ENCODE measurements at places on chromosomes 3 and 15. TPM values are rescaled to one million over a fixed set of nuclear protein-coding genes. Genes with fewer than 3 reads are reported as not detected.

GRCh38 chr3:139710212-139710611 lies 32.4 kb upstream of the NMNAT3 start:
- no peak for DNase-seq

DNA sequence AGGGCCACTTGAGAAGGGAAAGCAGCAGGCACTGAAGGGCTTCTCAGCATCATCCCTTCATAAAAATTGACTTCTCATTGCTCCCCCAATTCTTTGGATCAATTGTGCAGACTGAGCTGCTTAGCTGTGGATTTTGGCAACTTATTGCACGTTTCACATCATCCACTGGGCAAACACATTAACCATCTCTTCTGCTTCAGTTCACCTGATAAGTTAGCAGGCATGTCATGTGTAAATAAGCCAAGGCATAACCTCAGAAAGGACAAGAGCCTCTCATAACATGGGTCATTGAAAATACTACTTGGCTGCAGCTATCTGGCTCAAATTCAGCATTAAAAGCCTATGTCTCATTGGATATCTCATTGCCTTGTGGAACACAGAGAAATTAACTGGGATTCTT lies 366.5 kb downstream of the LRRC3B start:
- no peak for DNase-seq

- no peak for DNase-seq
Measured at GRCh38 chr3:195591220-195591619, 7.5 kb upstream of the APOD start.

DNA sequence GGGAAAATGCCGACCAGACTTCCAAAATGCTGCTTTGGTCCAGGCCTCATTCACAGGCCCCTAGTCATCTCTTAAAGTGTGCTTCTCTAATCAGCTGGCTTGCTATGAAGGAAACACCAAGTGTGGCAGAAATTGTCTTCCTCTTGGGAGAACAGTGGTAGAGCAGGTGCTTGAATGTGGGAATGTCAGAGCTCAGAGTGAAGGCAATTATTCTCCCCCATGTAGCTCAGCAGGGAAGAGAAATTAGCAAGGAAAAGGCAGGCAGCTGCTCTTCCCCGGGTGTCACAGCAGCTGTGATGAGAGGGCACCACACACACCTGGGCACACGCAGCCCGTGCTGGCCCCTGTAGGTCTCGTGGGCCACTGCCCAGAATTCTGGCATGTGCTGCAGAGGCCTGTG lies 358.5 kb downstream of the WDR72 start:
- DNase-seq, result no peak

DNA sequence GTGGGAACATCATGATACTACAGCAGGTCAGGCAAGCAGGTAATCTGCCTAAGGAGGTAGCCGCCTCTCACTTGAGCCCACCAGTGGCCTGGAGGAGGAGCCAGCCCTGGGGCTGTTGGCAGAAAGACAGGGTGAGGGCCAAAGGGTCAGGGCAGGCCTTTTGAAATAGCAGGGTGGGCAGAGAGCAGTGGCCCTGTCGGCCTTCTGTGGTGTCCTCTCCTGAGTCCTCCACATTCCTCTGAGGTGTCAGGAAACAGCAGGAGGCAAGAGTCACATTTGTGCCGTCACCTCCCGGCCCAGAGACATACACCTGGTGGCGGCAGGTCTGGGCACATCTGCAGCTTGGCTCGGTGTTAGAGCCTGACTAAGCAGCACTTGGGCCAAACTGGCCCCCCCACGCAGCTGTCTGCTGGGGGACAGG lies 3.9 kb upstream of the BNC1 start:
- DNase-seq, result no peak

DNA sequence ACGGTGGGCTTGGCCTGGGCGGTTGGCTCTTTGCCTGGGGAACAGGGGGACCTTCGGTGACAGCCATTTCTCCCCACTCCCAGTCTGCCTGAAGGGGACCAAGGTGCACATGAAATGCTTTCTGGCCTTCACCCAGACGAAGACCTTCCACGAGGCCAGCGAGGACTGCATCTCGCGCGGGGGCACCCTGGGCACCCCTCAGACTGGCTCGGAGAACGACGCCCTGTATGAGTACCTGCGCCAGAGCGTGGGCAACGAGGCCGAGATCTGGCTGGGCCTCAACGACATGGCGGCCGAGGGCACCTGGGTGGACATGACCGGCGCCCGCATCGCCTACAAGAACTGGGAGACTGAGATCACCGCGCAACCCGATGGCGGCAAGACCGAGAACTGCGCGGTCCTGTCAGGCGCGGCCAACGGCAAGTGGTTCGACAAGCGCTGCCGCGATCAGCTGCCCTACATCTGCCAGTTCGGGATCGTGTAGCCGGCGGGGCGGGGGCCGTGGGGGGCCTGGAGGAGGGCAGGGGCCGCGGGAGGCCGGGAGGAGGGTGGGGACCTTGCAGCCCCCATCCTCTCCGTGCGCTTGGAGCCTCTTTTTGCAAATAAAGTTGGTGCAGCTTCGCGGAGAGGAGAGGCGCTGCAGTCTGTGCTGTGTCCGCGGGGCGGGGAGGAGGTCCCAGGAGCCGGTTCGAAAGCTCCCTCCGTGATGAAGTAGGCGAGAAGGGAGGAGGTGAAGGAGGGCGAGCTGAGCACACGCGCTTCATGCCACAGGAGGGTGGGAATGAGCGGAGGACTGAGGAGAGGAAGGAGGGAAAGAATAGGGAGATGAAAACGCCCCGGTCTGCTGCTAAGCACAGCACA lies 9.6 kb downstream of the CLEC3B start:
- peak; percentile 62 for DNase-seq

Gene COL8A1
- total RNA-seq, result 8.9 TPM

Gene RLBP1
- total RNA-seq, result not detected

Gene SERINC4
- total RNA-seq, result 0.36 TPM

All from ovary (tissue), 10 donors.